ENCODE measurements at places on chromosomes 2 and 18. TPM values are rescaled to one million over a fixed set of nuclear protein-coding genes. Genes with fewer than 3 reads are reported as not detected.

Gene OR6B2
- not detected for total RNA-seq

Gene CD226
- 6.3 TPM for total RNA-seq

Gene RNF125
- total RNA-seq = 9.2 TPM

Gene REG3A
- total RNA-seq = not detected

Gene ADCYAP1
- 0.12 TPM for total RNA-seq

Gene TMEM178A
- 2.5 TPM for total RNA-seq

Gene APCDD1
- total RNA-seq = 46.1 TPM

Gene LIPG
- total RNA-seq = 6.9 TPM

Gene BMP10
- total RNA-seq = 0.31 TPM

Gene PLGLB2
- total RNA-seq = 5.6 TPM

Gene CXXC1
- 77.5 TPM for total RNA-seq

Gene ACADL
- total RNA-seq = 34.8 TPM

Gene EGR4
- not detected for total RNA-seq

Gene COLEC11
- 2.0 TPM for total RNA-seq
